Left lung (tissue), 14 donors: ENCODE measurements at places on chromosomes 7 and 10. TPM values are rescaled to one million over a fixed set of nuclear protein-coding genes. Genes with fewer than 3 reads are reported as not detected.

DNA sequence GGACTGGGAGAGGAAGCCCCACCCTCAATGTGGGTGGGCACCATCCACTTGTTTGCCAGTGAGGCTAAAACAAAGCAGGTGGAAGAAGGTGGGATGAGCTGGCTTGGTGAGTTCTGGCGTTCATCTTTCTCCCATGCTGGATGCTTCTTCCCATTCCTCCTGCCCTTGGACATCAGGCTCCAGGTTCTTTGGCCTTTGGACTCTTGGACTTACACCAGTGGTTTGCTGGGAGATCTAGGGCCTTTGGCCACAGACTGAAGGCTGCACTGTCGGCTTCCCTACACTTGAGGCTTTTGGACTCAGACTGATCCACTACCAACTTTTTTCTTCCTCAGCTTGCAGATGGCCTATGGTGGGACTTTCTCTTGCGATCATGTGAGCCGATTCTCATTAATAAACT, 106.3 kb downstream of the HERPUD2 start:
- H3K27me3 ChIP-seq, result no peaks in the 10 kb centered on the region
- no peak overlapping the region for H3K27ac ChIP-seq
- DNase-seq, result no peak
- H3K36me3 ChIP-seq, result no peaks in the 10 kb centered on the region
- H3K4me3 ChIP-seq, result no peak overlapping the region

- H3K27ac ChIP-seq, result no peak overlapping the region
- H3K4me1 ChIP-seq, result peaks cover 12% of the 10 kb centered on the region
- no peak overlapping the region for H3K4me3 ChIP-seq
- H3K27me3 ChIP-seq, result no peaks in the 10 kb centered on the region
- H3K36me3 ChIP-seq, result no peaks in the 10 kb centered on the region
- no peak for DNase-seq
Measured at GRCh38 chr7:39617005-39617404, 6.4 kb upstream of the RALA start.

- H3K27me3 ChIP-seq, result no peaks in the 10 kb centered on the region
- H3K4me1 ChIP-seq, result no peaks in the 10 kb centered on the region
- H3K36me3 ChIP-seq, result no peaks in the 10 kb centered on the region
- no peak overlapping the region for H3K4me3 ChIP-seq
- no peak for DNase-seq
Measured at GRCh38 chr10:117967149-117967650, 79.5 kb downstream of the RAB11FIP2 start.

DNA sequence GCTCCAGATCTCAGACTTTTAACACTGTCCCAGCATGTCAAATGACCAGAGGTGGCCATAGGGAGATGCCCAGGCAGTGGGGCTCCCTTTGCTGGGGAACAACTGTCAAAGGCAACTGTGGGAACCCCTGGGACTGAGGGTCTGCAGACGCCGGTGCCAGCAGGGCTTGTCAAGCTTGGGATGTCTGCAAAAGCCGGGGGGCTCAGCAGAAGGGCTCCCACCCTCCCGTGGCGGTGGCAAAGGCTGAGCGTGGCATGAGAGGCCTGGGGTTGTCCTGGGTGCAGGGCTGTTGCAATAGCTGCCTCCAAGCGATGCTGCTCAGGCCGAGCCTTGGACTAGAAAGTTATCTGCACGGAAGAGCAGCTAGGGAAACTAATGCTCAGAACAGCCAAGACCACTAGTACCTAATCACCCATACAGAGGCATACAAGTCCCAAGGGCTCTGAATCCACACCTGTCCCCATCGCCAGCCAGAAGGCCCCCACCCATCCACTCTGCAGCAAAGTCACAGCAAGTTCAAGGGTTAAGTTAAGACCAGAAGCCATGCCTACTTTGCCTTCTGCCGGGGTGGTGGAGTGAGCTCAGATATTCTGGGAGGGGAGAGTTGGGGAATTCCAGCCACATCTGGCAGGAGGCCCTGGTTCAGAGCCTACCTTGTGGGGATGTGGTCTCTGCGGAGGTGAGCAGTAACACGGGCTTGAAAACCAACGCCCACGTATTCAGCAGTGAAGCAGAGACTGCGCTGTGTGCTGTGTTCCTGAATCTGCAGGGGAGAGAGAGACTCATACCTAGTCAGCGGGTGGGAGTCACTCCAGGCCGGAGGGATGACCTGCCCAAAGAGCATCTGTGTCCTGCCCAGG, 4.6 kb downstream of the SH2B2 start:
- no peak overlapping the region for H3K4me3 ChIP-seq
- H3K27ac ChIP-seq, result no peak overlapping the region
- DNase-seq, result no peak
- H3K36me3 ChIP-seq, result no peaks in the 10 kb centered on the region
- peaks cover 13% of the 10 kb centered on the region for H3K27me3 ChIP-seq

GRCh38 chr10:129771024-129771423, 193.1 kb downstream of the EBF3 start:
- H3K36me3 ChIP-seq, result peaks cover 11% of the 10 kb centered on the region
- H3K27ac ChIP-seq, result no peak overlapping the region
- no peaks in the 10 kb centered on the region for H3K4me1 ChIP-seq
- H3K27me3 ChIP-seq, result no peaks in the 10 kb centered on the region
- peak; percentile 36 for DNase-seq

DNA sequence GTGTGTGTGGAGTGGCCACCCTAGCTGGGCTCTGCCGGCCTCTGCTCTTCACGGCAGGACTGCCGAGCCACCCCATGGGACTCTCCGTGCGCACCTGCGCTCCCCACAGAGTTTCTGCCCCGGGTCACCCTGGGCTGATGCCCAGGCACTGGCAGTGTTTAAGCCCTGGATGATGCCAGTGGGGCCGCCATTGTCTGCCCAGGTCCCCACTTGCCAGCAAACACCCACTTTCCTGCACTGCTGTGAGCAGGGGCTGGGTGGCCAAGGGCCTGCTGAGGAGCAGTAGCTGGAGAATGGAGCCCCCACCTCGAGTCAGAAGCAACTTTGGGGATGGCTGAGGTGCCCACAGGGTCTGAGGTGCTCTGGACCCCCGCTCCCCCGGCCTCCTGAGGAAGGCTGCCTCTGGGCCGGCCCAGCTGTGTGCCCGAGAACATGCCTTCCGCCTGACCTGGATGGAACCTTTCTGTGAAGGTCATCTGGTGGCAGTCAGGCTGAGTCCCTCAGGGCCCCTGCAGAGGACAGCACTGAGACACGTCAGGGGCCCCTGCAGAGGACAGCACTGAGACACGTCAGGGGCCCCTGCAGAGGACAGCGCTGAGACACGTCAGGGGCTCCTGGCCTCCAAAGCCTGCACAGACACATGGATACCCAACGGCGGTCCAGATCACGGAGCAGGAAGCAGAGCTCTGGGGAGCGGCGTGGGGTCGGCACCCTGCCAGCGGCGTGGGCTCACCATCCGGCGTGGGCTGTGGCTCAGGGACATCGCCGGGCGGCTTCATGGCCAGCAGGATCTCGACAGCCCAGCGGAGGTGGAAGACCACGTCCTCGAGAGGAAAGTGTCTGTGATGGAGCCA, 62.0 kb downstream of the CFAP46 start:
- H3K27ac ChIP-seq, result no peak overlapping the region
- H3K36me3 ChIP-seq, result no peaks in the 10 kb centered on the region
- no peak for DNase-seq
- no peaks in the 10 kb centered on the region for H3K4me1 ChIP-seq

DNA sequence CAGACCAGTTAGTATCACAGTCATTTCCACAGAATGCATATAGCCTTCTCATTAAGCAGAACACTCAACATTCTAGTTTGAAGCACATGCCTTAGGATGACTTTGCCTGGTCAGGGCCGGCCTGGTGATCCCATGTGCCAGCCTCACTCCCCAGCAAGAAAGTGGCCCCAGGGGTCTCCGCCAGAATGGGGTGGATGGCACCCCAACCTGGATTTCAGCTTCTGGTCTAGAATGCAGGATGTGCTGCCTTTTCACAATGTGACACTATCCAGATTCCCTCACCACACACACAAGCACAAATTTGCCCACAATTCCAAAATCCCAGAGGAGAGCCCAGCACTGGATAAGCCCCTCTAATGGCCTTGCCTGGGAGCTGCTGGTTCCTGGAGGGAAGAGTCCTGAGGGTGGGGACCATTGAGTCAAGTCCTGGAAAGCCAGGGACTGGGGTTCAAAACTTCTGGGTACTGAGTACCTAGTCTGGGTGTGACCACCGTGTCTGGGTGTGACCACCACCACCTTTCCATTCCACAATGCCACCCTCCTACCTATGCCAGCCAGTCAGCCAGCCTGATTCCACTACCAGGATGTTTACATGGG, 41.5 kb upstream of the GPAM start:
- no peaks in the 10 kb centered on the region for H3K36me3 ChIP-seq
- H3K4me1 ChIP-seq, result peaks cover 5% of the 10 kb centered on the region
- no peak for DNase-seq

DNA sequence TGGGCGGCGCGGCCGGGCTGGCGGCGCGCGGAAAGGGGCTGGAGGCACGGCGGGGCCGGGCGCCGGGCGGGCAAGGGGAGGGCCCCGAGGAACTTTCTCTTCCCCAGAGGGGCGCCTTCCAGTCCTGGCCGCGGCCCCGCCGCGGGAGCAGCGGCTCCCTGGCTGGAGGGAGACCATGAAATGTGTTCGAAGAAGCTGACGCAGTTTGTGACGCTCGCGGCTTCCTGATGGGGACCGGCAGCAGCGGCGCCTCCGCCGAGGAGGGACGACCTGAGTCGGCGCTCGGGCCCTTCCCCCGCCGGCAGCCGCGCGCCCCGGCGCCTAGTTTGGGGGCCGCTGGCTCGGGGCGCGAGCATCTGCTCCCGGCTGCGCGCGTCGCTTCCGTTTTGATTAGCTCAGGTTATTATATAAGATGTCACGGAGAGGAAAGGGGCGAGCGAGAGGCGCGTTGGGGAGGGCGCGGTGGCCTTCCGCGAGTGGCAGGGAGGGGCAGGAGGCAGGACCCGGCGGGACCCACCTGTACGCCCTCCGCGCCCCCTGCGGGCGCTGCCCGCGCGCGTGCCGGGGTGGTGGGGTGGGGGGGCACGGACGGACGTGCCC, 57.1 kb upstream of the PCGF5 start:
- peak; percentile 91 for DNase-seq
- H3K4me3 ChIP-seq, result peak overlapping the region; percentile 74
- H3K27me3 ChIP-seq, result no peaks in the 10 kb centered on the region
- H3K4me1 ChIP-seq, result no peaks in the 10 kb centered on the region
- H3K27ac ChIP-seq, result peak overlapping the region; percentile 92
- H3K36me3 ChIP-seq, result no peaks in the 10 kb centered on the region

- H3K27me3 ChIP-seq, result no peaks in the 10 kb centered on the region
- no peak for DNase-seq
- no peaks in the 10 kb centered on the region for H3K4me1 ChIP-seq
- H3K4me3 ChIP-seq, result no peak overlapping the region
Measured at GRCh38 chr7:123867225-123867624, 22.3 kb downstream of the HYAL4 start.

DNA sequence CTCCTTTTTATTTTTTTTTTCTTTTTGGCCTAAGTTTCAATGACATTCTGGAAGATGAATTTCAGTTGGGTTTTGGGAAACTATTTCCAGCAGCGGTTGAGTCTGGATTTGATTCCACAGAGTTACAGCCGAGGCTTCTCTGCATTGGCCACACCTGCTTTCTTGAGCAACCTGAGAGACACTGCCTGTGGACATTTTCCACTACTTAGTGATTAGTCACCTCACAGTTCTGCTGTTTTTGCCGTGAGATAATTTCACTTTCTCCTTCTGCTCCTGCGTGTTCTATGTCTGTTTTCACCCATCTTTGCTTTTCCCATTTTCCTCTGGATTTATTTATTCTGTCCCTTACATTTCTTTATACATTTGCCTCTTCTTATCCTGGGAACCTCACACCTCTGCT, 243.0 kb downstream of the BICC1 start:
- no peaks in the 10 kb centered on the region for H3K27me3 ChIP-seq
- no peak overlapping the region for H3K4me3 ChIP-seq
- no peak for DNase-seq
- no peak overlapping the region for H3K27ac ChIP-seq
- no peaks in the 10 kb centered on the region for H3K4me1 ChIP-seq

DNA sequence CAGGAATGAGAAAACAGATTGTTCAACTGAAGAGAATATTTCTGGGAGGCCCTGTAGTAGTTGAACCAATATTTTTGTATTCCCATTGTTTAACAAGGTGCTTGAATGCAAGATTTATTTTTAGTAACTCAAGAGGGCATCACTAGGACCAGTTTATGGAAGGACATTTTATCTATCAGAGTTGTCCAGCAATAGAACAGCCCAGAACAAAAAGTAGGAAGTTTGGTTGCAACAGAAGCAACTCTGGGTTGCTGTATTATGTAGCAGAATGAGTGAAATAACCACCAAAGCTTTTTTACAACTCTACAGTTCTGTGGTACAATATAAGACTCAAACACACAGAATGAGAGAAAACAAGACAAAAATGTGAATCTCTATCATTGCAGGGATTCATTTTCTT, 34.7 kb downstream of the CPED1 start:
- peak overlapping the region; percentile 16 for H3K27ac ChIP-seq
- no peaks in the 10 kb centered on the region for H3K36me3 ChIP-seq
- H3K4me3 ChIP-seq, result no peak overlapping the region
- H3K27me3 ChIP-seq, result no peaks in the 10 kb centered on the region
- H3K4me1 ChIP-seq, result peaks cover 46% of the 10 kb centered on the region

DNA sequence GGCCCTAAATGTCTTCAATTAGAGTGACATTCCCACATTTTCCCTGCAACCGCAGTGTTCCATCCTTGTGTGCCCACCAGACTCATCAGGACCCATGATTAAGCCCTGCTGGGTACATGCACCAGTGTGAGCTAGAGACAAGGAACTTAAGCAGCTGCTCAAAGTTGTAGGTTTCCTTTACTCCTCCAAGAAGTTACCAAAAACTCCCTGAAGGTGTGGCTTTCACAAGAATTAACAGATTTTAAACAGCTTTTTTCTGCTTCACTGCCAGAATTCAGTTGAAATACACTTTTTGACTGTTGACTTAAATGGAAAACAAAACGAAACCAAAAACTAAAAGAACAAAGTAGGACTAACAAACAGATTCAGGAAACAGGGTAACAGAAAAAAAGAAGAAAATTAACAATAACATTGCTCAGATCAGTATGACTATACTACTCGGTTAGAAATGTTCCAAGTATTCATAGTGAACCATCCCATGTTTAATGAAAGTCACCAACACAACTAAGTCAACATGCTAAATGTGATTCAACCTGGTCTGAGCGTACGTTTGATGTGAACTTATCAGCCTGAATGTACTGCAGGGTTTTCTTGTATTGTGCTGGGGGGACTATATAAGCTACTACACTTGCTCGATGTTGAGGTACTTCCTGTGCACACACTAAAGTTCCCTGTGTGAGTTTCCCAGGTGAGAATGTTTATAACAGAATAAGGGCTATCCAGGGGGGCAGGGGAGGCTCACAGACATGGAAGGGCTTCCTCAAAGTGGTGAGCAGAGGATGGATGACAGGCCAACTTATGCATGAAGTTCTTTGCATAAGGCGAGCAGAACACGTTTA, 22.2 kb downstream of the SLC37A3 start:
- peak overlapping the region; percentile 19 for H3K27ac ChIP-seq
- no peak overlapping the region for H3K4me3 ChIP-seq
- DNase-seq, result no peak
- H3K27me3 ChIP-seq, result no peaks in the 10 kb centered on the region
- no peaks in the 10 kb centered on the region for H3K4me1 ChIP-seq

GRCh38 chr10:121579656-121580055, 18.6 kb downstream of the FGFR2 start:
- H3K27me3 ChIP-seq, result no peaks in the 10 kb centered on the region
- no peak for DNase-seq
- H3K4me1 ChIP-seq, result peaks cover 6% of the 10 kb centered on the region
- no peak overlapping the region for H3K4me3 ChIP-seq
- no peaks in the 10 kb centered on the region for H3K36me3 ChIP-seq

Gene SAMD8
- total RNA-seq, result 22.4 TPM

Gene FAM25C
- not detected for total RNA-seq

Gene TMEM273
- total RNA-seq, result 19.4 TPM

Gene FAM221A
- 7.6 TPM for total RNA-seq

Gene PRKCQ
- total RNA-seq, result 7.3 TPM

Gene NCF1
- total RNA-seq, result 8.7 TPM

Gene AKR1D1
- not detected for total RNA-seq
